ENCODE measurements at places on chromosomes 4 and X.

DNA sequence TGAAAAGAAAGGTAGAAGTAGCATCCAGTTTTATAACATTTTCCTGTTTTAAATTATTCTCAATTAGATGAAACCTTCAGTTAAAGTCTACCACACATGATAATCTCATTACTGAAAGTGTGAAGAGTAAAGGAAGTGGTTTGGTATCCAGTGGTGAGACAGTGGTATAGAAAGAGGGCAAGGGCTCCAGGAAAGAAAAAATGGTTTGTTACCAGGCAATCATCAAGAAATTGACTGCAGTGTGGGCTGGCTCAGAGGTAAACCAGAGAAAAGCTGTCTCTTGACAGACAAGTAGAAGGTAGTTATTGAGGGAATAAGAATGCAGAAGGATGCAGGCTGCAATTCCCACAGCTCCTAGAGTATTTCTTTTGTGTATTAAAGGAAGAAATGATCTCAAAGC is 406.2 kb downstream of the TLL1 start:
- no peak for DNase-seq

DNA sequence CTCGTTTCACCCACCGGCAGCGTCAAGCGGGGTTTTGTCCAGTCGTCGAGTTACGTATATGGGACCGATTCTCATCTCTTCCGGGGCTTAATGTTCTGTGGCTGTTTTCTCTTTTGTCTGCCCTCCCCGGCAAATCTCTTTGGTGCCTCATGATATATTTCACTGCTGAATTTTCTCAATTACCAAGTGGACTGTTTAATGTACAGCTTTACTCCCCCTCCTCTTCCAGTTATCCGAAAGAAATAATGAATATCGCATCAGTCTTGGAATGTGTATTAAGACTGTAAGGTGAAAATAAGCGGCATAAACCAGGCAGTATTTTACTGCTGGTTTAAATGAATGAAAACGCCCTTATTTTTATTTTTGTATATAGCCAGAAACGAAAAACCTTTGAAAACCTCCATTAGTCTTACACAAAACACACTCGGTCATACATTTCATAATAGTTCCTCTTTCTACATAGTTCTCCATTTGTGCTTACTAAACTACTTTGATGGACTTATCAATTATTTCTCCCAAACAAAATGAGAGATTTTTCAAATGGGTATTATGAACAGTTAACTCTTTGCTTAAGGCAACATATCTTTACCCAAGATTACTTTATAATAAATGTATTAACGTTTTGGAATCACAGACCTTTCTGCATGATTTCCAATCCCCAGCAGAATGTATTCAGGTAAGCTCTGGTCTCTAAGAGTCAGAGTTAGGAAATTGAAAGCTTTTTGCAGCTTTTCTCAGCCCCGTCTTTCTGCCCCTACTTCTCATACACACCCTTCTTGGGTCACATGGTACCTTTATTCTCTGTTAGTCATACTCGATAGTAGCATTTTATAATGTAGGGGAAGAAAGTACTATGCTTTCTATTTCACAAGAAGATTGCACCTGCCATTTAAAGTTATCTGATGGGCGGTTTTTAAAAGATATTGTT is 979 bp downstream of the RP2 start:
- peak; percentile 12 for DNase-seq

GRCh38 chr4:33296876-33297455 is 2576.8 kb downstream of the PCDH7 start:
- no peak for DNase-seq

- DNase-seq: no peak
Measured at GRCh38 chr4:76697129-76697803, 200.7 kb downstream of the SOWAHB start.

- DNase-seq: no peak
Measured at GRCh38 chrX:121356850-121357171, 309.4 kb downstream of the GLUD2 start.

DNA sequence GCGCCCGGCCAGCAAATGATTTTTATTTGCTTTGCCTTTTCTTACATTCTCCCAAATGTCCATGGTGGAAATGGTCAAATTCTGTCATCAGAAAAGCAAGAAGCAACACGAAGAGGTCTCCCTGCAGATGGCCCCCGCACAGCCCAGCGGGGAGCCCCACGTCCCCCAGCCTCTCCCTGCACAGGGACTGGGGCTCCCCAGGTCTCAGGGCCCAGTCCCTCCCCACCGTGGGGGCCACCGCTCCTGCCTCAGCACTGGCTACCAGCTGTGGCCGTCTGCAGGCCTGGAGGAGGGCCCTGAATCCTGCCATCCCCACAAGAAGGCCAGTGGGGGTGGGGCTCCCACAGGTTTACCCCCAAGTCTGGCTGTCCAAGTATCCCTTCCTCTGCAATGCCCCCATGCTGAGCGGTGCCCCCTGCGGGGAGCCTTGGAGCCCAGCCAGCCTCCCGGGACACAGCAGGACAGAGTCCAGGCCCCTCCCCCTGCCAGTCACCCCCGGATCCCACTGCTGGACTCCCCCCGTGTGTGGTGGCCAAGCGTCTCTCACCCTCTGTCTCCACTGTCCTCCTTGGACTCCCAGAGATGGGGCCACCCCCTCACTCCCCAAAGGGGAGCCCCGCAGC is 38.2 kb upstream of the ADRA2C start:
- no peak for DNase-seq

DNA sequence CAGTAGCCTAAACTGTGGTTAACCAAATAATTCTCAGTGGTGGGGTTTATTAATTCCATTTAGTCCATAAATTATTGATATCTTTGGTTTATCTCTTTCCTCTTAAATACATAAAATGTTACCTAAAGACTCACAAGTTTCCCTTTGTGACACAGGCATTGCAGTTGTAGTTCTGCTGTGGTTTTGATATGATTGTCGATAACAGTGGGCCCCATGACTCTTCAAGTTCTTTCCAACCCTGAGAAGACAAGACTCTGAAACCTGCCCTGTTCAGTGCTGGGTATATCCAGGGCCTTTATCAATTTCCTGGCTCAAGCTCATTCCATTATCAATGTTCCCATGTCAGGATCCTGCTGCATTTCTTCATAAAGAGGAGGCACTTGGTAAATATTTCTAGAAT is 117.9 kb upstream of the TBC1D9 start:
- no peak for DNase-seq

DNA sequence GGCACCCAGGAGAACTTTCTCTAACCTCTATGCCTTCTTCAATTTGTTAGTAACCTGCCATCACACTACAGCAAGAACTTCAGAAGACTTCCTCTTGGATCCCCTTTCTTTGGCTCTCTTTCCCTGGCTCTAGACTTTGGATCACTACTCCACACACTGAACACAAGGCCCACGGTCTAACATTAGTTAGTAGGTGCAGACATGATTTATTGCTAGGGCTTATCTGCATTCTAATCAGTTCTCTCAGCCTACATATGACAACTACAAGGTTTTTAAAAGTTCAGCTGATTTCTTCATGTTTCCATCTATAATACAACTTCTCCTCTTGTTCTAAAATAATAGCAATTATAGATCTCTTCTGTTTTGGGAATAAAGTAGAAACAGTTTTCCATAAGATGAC is 209.1 kb upstream of the ANXA10 start:
- no peak for DNase-seq

DNA sequence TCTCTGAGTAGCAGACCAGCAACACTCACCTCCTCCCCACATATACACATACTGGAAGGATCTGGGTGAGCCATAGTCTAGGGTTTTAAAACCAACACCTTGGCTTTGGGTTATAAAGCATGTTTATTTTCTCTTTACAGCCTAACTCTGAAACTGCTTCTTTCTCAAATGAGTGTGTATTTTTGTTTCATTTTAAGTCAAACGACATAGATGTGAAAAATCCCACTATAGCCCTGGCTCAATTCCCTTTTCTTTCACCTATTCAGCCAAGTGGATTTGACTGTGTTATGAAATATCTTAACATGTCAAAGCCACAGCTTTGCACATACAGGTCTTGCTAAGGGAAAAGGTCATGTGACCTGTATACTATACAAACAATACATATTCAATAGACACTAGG is 13.8 kb downstream of the NEXMIF start:
- no peak for DNase-seq

- no peak for DNase-seq
Measured at GRCh38 chr4:132614682-132615081, 534.4 kb upstream of the PCDH10 start.

GRCh38 chr4:142044271-142044670 is 407.9 kb downstream of the IL15 start:
- DNase-seq: no peak

DNA sequence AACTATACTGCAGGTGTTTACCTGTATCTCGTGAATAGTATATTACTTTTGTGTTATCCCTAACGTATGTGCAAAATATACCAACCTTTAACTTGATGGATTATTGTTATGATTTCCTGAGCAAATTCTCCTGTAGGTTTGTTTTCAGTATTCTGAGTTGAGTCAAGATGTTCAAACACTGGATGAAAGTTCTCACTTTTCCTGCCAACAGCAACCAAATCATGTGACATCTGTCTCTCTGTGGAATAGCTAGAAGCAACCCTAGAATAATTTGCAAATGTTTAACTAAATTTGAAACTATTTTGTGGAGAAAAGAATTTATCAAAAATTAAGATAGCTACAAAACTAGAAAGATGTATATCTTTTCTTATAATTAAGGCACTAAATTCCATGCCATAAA is 35.6 kb downstream of the BCLAF3 start:
- DNase-seq: no peak

- DNase-seq: no peak
Measured at GRCh38 chrX:30282527-30282926, 26.7 kb downstream of the NR0B1 start.

DNA sequence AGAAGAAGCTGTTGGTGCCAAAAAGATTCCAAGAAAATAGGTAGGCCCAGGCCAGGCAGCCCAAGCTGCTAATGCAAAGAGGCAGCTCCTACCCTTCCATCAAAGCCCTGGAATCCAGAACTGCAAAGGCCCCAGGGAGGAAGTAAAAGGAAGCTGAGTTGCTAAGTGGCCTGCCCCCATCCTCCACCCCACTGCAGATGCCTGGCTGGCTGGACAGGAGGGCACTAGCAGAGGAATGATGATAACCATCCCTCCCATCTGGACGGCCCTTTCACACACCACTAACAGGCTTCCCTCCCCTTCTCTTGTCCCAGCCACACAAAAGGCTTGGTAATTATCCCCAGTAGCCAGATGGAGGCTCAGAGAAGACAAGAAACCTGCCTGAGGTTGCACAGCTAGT is 32.4 kb upstream of the PJA1 start:
- DNase-seq: no peak

DNA sequence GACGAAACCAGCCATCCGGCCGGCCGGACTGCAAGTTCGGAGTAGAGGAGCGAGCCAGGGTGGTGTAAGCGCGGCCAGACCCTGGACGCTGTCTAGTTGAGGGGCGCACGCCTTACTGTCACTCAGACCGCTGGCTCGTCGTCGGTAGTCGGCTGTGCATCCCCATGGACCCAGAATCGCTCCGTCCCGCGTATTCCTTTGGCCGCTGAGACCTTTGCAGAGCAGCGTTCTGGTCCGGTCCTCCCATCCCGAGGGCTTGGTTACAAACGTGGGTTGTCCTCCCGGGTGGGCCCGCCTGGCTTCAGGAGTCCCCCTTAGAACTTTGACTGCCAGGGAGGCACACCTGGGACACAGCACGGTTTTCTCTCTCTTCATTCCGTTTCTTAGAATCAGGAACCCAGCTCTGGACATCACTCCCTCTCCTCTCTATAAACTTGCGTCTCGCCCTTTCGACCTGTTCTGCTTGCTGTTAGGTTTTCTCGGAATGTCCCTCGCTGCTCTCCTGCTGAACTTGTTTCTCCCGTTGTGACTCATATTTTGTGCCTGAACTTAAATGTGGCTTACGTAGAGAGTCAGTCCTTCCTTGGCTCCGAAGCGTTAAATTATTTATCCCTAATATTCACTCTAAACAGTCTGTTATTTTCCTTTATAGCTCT is 672 bp downstream of the PGM2 start:
- no peak for DNase-seq

- DNase-seq: no peak
Measured at GRCh38 chr4:147814376-147814775, 82.5 kb downstream of the ARHGAP10 start.

DNA sequence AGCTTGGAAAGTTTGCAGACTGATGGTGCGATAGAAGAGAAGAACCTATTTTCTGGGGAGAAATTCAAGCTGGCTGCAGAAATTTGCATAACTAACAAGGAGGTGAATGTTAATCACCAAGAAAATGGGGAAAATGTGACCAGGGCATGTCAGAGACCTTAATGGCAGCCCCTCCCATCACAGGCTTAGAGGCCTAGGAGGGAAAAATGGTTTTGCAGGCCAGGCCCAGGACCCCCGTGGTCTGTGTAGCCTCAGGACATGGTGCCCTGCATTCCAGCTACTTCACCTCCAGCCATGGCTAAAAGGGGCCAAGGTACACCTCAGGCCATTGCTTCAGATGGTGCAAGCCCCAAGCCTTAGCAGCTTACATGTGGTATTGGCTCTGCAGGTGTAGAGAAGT is 207.1 kb upstream of the CXorf66 start:
- DNase-seq: no peak

DNA sequence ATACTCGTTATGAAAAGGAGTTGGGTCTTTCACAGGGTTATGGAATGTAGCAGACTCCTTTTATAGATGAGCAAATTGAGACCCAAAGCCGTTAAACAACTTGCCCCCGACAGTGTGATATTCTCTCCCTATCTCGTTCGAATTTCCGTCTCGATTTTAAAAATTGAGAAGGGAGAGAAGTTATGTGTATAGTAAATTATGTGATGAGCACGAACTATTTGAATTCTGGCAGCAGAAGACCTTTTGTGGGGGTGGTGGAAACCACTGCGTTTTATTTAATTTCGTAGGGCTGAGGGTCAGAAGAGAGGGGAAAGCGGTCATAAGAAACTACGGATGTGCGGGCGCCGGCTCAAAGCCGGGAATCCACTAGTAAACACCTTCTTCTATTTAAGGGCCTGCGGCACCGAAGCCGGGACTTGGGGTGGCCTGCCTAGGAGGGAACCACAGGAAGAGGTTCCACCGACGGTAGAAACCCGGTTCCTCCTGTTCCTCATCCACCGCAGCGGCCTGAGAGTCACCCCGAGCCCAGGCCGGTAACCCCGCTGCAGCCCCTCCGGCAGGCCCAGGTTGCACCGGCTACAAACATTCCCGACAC is 1.5 kb upstream of the DDX3X start:
- no peak for DNase-seq

- DNase-seq: no peak
Measured at GRCh38 chr4:176102414-176103063, 36.9 kb downstream of the WDR17 start.
